ENCODE measurements at places on chromosomes 11 and 22.

- peak; percentile 49 for DNase-seq
Observed at GRCh38 chr22:29245626-29246385, 22.0 kb downstream of the RHBDD3 start.

- peak; percentile 83 for DNase-seq
Observed at GRCh38 chr22:44735518-44736428, 16.6 kb upstream of the ARHGAP8 start.

DNA sequence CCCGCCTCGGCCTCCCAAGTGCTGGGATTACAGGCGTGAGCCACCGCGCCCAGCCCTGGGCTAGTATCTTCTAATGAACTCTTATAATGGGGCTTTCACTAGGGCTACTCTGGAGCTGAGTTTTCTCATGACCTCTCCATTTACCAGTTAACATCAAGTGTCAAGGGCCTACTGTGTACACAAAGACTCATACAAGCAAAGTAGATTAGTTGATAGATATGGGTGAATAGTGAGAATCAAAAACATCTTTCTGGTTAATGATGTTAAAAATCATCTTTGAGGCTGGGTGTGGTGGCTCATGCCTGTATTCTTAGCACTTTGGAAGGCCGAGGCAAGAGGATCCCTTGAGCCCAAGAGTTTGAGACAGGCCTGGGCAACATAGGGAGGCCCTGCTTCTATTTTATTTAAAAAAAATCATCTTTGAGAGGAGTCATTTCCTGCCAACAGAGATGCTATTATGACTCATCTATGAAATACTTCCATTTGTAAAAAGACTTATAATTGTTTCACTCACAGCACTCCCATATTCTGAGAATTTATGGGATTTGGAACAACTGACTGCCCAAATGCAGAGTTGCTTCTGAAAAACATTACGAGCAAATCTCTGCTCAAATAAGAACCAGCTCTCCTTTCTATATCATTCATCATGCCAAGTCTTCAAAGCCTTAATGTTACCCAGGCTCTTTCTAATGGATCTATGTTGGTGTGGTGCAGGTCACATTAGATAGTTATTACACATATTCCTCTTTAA, 57.0 kb downstream of the GDPD4 start:
- no peak for DNase-seq

DNA sequence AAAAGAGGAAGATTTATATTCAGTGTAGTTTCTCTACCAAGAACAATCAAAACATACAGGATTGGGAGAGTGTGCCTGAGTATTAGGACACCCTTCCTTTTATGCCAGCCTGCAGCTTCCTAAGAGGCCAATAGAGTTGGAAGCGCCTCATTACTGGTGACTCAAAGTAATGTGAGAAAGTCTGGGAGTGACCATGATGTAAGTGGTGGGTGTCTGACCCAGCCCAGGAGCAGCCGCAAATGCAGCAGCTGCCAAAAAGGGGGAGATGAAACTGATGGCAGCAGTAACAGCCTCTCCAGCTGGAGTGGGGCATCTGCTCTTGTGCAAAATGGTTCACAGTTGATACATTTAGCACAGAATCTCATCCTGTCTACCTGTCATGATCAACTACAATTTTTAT, 62.0 kb downstream of the ZNF280B start:
- DNase-seq = no peak

DNA sequence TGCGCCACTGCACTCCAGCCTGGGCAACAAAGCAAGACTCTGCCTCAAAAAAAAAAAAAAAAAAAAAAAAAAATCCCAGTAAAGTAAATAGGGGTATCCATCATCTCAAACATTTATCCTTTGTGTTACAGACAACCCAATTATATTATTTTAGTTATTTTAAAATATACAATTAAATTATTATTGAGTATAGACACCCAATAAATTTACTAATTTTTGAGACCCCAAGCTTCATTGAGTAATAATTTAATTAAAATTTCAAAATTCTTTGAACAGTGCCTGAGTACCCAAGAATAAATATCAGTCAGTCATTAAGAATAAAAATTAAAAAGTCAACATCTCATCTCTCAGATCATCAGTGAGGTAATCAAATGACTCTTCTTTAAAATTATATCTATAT, at the start of gene OR52N4:
Gene OR52N4 (plus strand): TSS at position 301 of the 400 bp plus-strand sequence. CDS start 498 bp downstream, outside the sequence.
- no peak for DNase-seq

DNA sequence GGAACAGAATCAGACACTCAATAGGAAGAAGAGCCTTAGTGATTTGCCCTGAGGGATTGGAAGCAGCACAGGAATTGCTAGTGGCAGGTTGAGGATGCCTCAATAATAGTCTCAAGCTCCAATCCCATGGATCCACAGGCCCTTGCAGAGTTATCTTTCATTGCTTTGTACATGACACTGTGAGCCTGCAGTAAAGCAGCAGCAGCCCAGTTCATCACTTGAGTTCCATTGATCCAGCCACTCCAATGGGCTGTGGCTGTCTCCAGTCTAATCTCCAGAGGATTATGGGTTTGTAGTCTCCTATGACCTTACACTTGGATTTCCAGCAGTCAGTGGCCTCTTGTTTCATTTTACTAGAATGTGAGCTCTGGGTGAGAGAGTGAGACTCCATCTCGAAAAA, 45.4 kb downstream of the AAMDC start:
- DNase-seq = no peak

- DNase-seq = peak; percentile 19
Observed at GRCh38 chr11:124195189-124195734, 12.1 kb downstream of the OR10D3 start.

GRCh38 chr11:95923728-95924413, at the start of gene MTMR2:
Gene MTMR2 (minus strand): TSS chr11:95924107. CDS start chr11:95923954, 153 bp downstream.
- peak; percentile 20 for DNase-seq

GRCh38 chr11:78426845-78427244, 9.2 kb upstream of the GAB2 start:
- no peak for DNase-seq

DNA sequence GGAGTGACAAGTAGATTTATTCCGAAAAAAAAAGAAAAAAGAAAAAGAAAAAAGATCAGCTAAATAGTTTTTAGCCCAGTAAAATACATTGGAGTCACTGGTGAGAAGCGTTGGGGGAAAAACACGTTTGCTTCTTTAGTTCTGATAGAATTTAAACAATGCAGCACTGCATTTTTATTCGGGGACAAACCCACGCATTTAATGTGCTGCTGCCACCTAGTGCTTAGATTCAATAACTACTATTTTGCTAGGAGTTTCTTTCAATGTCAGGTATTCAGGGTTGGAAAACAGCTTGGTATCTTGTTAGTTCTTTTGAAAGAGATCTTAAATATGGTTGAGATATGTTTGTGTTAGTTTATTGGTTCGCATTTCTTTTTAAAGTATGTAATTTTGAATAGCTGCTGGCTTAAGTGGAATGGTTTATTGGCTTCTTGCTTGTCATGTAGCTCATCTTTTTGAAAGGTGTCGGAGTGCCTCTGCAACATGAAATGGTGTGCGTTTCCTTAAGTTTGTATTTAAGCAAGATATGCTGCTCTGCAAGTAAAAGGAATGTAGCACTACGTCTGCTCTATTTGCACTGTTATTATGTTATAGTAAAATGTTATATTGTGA, 41.9 kb downstream of the SVIP start:
- peak; percentile 12 for DNase-seq

GRCh38 chr11:42974510-42975179, 337.2 kb upstream of the API5 start:
- DNase-seq = no peak
